Uterus (tissue), 4 donors: ENCODE measurements at places on chromosomes 6 and 20.

GRCh38 chr20:4252005-4252404 is 236.6 kb upstream of the RNF24 start:
- no peak for DNase-seq

DNA sequence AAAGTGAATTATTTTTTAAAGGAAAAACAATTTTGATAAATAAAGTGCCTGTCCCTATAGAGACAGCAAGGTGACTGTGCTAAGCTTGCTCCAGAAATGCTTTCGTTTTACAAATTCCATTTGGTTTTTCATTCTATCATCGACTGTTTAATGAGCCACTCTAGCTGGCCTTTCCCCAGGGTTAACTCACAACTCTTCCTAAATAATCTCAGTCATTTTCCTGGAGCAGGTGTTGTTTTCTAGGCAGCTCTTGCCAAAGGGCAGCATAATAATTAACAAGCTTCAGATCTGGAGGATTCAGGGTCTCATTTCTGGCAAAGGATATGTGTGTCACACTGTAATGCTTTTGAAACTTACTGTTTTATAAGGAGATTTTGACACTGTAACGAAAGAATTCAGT is 184.2 kb downstream of the KHDC1L start:
- DNase-seq = no peak

DNA sequence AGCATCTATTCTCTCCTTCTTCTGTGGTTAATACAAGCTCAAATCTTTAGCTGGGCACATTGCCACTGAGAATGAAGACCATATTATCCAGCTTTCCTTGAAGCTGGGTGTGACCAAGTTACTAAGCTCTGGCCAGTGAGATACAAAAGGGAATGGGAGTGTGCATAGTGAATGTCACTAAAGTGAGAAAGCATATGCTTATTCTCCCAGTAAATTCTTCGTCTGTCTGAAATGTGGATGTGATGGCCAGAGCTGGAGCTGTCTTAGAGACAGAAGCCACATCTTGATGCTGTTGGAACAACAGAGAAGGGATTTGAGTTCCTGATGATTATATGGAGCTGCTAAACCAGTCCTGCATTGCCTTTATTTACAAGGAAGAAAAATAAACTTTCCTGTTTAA is 60.1 kb downstream of the SESN1 start:
- no peak for DNase-seq

- no peak for DNase-seq
Measured at GRCh38 chr6:44255105-44255808, 2.1 kb downstream of the SLC35B2 start.

GRCh38 chr6:39188098-39188450 is 41.2 kb downstream of the KCNK5 start:
- DNase-seq = no peak

GRCh38 chr6:27591699-27592480 is 119.0 kb upstream of the ZNF184 start:
- DNase-seq = no peak

GRCh38 chr20:57559289-57559634 is 1.6 kb upstream of the PCK1 start:
- DNase-seq = no peak

DNA sequence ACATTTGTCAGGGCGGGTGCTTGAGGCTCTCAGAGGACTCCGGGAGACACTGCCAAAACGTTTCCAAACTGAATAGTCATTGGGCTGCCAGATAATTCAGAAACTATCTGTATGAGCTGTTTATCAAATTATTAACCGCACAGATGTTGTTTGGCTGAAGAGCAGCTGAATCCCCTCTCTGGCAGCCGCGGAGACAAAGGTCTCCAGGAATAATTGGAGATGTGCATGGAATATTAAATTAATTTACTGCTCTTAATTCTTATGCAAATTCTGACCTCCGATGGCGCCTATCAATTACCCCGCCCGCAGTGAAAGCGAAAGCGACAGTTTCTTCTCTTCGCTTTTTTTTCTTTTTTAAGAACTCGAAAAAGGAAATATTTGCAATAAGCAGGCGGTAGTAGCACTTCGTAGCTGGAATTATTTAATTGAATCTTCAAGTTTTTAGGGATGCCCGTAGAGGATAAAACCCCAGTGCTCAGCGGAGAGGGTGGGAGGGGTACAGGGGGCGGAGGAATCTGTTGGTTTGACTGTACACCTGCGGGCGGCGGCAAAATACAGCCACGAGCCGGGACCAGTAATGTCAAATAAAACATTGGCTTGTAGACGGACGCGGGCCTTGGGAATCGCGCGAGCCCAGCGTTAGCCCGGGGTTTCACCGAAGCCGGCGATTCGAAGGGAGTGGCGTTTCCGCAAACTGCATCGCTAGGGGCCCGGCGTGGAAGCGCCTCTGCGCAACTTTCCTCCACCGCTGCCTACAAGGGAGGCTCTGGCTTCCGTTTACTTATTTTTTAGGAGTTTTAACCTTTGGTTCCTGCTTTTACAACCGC is 6.2 kb downstream of the LINC00237 start:
- no peak for DNase-seq

DNA sequence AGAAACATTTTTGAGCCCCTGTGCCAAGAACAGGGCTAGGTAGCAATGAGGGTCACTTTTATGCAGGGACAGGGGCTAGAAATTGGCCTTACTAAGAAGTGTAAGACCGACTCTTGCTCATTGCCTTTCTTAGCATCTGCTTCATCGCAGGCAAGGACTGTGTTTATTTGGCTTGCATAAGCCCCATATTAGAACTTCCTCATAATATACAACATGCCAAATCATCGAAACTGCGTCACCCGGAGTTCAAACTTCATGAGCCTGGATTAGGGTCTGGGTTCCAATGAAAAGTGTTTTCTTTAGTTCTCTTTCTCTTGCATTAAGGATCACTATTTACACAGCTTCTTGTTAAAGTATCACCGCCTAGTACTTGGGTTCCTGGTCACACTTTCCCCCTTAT is 977 bp upstream of the SMAP1 start:
- no peak for DNase-seq

- no peak for DNase-seq
Measured at GRCh38 chr20:61942526-61942925, 123.2 kb downstream of the TAF4 start.

GRCh38 chr20:13639150-13639497 is 392 bp upstream of the TASP1 start:
- DNase-seq = no peak

DNA sequence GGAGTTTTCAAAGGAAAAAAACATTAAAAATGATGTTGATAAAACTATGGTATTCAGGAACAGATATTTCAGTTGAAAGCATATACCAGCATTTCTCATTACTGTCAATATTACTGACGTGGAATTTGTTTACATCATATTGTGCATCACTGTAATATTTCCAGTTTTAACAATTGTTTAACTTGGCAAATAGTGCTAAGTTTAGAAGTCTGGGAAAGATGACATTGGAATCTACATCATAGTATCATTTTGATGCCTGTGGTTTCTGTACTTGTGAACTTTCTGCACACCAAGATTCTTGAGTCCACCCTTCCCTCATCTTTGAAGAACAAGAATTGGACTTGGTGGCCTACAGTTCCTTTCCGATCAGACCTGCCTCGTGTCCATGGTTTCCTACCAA is 98.1 kb downstream of the RALGAPA2 start:
- DNase-seq = no peak

DNA sequence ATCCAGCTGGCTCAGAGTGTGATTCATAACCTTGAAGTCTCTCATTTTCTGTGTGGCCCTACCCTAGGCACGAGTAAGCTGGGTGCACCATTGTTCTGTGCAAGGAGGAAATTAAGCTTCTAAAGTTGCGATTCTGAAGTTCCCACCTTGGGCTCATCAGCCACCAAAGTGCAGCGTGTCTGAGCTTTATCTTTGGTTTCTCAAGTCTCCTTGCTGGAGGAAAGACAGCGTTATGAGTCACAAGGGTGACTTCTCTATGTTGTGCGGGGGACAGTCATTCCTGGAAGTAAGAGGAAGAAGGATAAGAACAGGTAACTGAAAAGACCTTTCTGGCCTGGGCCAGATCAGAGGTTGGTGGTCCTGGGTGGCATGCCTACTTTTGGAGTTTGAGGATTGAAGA is 16.8 kb downstream of the MRAP2 start:
- DNase-seq = no peak

DNA sequence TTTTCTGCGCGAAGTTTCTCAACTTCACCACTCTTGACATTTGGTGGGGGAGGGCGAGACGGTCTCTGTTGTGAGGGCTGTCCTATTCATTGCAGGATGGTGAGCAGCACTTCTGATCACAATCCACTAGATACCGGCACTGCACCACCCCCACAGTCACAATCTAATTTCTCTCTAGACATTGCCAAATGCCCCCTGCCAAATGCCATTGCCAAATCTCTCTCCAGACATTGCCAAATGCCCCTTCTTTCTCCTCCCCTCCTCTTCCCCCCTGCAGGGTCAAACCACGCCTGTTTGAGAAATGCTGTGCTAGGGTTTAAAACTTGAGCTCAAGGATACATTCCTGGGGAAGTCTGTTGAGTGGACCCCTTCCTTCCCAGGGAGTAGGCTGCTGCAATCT is 603.5 kb upstream of the CDH4 start:
- no peak for DNase-seq
